ENCODE measurements at places on chromosomes 11 and 22.

- DNase-seq: no peak
These were observed 2.0 kb upstream of the OR5D14 start for GRCh38 chr11:55793321-55793720.

DNA sequence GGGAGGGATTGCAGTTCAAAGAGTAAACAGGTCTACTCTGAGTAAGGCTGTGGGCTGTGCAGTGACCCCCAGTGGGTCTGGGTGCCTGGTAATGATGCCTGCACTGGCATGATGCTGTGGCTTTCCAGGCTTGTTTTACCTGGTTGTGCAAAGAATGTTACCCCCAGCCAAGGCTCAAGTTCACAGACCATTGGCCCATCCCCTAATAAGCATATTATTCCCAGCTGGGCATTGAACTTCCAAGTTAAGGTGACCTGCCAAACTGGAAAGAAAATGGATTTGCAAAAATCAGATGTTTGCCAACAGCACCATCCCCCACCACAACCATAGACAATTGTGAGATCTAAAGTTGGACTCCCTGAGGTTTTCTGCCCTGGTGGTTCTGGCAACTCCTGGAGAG, 7.9 kb upstream of the EHF start:
- DNase-seq: no peak

DNA sequence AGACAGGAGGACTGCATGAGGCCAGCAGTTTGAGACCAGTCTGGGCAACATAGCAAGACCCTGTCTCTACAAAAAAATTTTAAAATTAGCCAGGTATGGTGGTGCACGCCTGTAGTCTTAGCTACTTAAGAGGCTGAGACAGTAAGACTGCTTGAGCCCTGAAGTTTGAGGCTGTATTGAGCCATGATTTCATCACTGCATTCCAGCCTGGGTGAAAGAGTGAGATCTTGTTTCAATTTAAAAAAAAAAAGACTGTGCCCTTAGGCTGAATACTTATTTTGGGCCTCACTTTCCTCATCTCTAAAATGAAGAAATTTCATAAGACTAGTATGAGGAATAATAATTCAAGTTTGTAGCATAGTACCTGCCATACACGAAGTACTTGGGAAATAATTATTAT, 6.9 kb downstream of the AQP11 start:
- no peak for DNase-seq

DNA sequence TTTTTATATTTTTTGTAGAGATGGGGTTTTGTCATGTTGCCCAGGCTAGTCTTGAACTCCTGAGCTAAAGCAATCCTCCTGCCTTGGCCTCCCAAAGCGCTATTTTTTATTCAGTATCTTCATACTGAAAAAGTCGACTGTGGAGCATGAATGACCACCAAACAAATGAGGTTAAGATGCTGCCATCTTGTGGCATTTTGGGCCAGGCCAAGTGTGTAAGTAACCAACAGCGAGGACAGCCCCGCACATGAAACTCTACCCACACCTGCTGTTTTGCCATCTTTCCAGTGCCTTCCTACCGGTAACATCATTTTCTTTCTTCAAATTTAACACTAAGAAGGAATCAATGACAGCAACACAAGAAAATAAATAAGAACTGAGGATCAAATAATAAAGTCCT, 32.2 kb upstream of the AQP11 start:
- DNase-seq: no peak

GRCh38 chr11:9276571-9276970, 11.4 kb upstream of the DENND5A start:
- no peak for DNase-seq

DNA sequence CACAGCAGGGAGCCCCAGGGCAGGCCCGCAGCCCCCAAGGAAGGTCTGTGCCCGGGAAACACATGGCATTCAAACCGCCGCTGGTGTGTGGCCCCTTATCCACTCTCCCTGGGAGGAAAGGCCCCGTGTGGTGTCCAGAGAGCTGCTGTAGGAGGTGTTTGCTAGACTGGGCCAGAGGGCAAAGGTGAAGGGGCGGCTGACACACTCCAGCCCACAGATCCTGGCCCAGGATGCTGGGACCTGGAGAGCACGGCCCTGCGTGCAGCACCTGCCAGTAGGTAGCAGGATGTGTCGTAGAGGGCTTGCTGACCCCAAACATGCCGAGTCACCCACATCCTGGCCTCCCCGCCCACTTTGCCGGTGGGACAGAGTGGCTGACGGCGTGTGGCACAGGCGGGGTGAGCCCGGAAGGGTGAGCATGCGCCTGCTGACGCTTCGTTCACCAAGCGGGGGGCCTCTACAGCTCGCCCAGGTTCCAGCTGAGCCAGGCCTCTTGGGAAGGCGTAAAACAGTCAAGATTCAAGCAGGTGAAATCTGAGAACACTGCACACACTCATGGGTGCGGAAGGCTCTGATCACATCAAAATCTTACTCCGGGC, 11.0 kb downstream of the OSBPL5 start:
- DNase-seq: no peak

- no peak for DNase-seq
These were observed at the start of gene CD248 for GRCh38 chr11:66316849-66317251. Gene CD248 (minus strand): TSS chr11:66317044. CDS start chr11:66317027, 17 bp downstream.

- no peak for DNase-seq
These were observed 29.2 kb downstream of the SYT7 start for GRCh38 chr11:61551634-61552033.

- peak; percentile 66 for DNase-seq
These were observed 24.4 kb downstream of the RTN4R start for GRCh38 chr22:20243537-20244249.

DNA sequence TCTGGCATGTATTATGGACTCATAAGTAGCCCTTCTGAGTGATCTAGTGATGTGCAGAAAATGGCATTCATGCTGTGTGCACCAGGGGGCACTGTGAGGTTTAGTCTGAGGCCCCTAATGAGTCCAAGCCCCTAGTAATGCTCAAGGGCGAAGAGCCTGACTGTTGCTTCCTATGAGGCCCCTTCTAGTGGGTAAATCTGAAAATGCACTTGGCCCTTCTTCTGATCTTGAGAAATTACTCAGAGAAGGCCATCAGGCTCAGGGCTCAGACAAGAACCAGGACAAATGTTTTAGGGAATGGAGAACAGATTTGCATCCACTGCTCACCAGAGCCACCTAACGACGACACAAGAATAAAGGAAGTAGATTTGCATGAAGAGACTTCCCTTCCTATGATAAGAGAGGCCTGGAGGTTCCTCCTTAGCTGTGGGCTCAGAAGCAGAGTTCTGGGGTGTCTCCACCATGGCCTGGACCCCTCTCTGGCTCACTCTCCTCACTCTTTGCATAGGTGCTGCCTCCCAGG, 75.8 kb downstream of the GGTLC2 start:
- DNase-seq: peak; percentile 72

DNA sequence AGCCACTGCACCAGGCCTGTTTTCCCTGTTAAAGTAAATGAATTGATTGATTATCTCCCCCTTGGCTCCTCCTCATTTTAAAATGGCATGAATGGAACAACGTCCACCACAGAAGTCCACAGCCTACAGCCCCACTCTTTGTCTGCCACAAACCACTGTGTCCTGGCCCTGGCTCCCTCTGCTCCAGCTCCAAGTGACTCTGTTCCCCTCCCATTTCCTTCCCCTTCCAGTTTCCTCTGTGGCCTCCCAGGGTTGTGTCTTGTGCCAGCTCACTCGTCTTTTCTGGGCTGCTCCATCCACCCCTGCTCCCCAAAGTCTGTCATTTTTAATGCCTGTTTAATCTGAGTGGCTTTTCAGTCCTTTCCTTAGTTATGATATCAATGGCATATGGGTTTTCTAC, 52.4 kb upstream of the CD5 start:
- DNase-seq: no peak

- DNase-seq: no peak
These were observed 97.1 kb downstream of the EXT2 start for GRCh38 chr11:44192462-44193100.

DNA sequence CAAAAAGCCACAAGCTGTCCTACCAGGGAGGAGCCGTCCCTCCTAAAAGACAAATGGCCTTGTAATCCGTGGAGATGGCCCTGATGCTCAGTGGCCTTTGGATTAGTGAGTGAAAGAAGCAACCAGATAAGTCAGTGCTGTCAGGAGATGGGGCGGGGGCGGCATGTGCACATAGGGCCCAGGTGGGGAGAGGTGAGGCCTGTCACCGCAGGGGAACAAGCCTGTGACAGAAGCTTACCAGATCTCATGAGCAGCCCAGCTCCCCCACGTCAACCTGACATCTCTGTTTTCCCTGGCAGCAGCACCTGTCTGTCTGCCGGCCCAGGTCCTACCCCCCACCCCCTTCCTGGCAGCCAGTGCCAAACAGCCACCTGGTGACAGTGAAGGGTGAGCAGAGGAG, 162.6 kb downstream of the BUD13 start:
- no peak for DNase-seq

- peak; percentile 65 for DNase-seq
These were observed 17.2 kb upstream of the OR5B21 start for GRCh38 chr11:58525037-58525614.

DNA sequence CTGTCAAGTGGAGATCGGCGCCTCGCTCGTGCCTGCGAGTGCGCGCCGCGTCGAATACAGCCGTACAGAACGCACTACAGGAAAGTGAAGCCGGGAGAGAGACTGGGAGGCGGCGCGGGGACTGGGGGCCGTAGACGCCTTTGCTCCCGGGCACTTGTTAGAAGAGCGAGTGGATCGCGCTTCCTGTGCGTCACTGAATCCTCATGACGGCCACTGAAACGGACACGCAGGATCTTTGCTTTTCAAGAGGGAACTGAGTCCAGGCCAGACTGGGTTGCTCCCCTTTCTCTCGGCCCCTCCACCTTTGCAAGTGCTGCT, 314 bp downstream of the RIC8A start:
- DNase-seq: no peak

- peak; percentile 76 for DNase-seq
These were observed 624 bp downstream of the CBL start for GRCh38 chr11:119206511-119207414.

GRCh38 chr22:29740216-29740615, 20.4 kb downstream of the CABP7 start:
- no peak for DNase-seq

GRCh38 chr11:26820739-26821138, 98.9 kb upstream of the SLC5A12 start:
- no peak for DNase-seq

GRCh38 chr11:64428693-64429092, 69.7 kb downstream of the RPS6KA4 start:
- no peak for DNase-seq

DNA sequence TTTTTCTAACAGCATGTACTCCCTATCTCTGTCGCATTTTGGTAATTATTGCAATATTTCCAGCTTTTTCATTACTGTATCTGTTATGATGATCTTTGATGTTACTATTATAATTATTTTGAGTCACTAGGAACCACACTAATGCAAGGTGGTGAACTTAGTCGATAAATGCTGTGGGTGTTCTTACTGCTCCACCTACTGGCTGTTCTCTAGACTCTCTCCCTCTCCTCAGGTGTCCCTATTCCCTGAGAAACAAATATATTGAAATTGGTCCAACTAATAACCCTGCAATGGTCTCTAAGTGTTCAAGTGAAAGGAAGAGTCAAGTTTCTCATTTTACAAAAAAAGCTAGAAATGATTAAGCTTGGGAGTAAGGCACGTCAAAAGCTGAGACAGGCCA, 10.5 kb downstream of the ARL14EP start:
- no peak for DNase-seq

GRCh38 chr22:46007848-46008261, 30.9 kb upstream of the WNT7B start:
- DNase-seq: no peak

DNA sequence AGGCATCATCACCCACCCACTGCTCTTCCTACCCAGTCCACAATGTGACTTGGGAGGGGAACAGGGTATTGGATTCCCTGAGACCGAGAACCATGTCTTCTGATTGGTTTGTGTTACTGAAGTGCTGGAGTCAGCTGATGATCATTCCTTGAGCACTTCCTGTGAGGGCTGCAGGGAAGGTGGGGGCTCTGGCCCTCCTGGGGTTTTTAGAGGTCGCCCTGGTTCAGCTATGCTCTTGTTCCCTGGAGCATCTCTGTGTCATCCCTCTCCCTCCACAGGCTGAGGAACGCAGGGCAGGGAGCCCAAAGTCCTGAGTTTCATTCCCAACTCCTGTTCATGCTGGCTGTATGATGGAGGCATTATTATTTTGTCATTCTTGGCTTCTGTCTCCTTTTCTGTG, 6.7 kb downstream of the ZC3H7B start:
- no peak for DNase-seq

DNA sequence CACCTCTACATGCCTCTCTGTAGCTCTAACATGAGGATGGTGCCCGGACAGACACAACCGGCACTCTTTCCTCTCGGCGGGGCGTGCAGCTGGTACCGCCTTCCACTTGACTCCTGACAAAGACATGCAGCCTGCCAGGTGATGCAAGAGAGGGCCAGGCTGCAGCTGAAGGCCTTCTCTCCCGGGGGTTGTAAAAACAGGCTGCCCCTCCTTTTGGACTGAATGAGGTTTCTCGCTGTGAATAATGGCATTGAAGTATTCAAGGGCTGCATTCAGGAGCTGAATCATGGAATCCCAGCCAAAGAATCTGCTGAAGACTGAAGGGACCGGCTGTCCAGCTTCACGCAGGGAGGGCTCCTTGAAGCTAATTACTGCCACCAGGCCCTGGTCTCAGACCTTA, 110.9 kb downstream of the GALNT18 start:
- no peak for DNase-seq

DNA sequence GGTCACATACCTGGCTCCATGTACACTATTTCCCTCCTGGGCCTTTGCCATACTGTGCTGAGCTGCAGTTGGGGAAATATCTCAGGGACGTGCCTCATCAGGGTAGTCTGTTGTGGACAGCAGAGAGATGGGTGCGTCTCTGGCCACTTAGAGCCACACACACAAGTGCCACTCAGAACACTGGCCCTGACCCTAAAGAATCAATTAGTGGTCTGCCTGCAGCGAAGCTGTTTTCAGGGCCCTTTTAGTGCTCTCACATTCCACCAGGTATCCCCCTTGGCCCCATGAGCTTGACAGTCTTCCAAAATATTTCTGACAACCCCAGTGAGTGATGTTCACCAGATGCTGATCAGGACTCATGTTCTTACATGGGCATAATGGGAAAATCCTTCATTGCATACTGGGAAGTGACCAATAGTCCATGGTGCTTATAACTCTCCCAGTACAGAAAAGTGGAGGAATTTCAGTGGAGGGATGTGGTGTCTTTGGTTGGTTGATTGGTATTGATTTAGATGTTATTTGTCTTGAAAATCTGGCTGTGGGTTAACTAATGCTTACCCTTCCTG, 66.1 kb downstream of the ME3 start:
- DNase-seq: no peak

DNA sequence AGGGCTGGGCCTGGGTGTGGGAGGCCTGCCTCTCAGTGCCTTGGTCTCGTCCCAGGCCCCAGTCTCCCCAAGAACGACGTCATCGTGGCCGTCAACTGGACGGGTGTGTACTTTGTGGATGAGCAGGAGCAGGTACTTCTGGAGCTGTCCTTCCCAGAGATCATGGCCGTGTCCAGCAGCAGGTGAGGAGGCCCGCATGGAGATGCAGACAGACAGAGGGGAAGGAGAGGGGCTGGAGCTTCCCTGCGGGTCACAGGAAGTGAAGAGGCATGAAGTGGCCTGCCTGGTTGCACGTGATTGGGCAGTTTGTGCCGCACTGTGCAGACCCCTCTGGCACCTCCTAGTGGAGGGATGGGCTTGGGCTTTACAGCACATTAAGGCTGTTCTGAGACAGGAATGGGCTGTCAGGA, 70.4 kb downstream of the MYO7A start:
- no peak for DNase-seq

Data from GM10248 (cell line).